Lower leg skin (tissue), 4 donors: ENCODE measurements at places on chromosomes 1 and 21.

DNA sequence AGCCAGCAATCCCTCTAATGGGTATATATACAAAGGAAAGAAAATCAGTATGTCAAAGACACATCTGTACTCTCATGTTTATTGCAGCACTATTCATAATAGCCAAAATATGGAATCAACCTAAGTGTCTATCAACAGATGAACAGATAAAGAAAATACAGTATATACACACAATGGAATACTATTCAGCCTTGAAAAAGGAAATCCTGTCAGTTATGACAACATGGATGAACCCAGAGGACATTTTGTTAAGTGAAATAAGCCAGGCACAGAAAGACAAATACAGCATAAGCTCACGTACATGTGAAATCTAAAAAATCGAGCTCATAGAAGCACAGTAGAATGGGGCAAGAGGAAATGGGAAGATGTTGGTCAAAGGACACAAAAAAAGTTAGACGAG, 69.1 kb downstream of the WARS2 start:
- no peak for DNase-seq

DNA sequence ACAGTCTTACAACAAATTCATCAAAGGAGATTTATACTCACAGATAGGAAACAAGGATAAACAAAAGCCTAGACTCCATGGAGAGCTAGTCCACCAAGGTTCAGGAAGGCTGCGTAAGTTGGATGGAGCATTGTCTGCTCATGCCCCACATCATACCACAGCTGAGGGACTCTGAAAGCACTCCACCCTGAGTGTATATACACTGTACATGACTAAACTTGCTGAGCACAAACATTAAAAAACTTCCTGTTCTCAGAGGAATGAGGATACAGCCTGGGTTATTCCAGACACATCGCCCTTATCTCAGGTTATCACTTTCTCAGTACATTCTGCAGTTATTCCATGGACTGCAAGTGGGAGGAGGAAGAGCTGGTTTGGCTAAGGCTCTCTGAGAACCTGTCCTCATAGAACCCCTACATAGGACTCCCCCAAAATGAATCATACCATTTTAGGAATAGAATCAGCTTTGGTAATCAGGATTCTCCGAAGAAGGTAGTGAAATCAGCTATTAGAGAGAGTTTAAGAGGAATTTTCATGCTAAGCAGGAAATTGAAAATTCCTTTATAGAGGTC, 58.0 kb upstream of the PRMT6 start:
- peak; percentile 28 for DNase-seq

GRCh38 chr1:26554781-26555180, 25.2 kb downstream of the RPS6KA1 start:
- no peak for DNase-seq

- no peak for DNase-seq
Observed at GRCh38 chr1:163308811-163309210, 12.9 kb upstream of the NUF2 start.

GRCh38 chr21:14982336-14982735, 82.5 kb downstream of the NRIP1 start:
- no peak for DNase-seq

DNA sequence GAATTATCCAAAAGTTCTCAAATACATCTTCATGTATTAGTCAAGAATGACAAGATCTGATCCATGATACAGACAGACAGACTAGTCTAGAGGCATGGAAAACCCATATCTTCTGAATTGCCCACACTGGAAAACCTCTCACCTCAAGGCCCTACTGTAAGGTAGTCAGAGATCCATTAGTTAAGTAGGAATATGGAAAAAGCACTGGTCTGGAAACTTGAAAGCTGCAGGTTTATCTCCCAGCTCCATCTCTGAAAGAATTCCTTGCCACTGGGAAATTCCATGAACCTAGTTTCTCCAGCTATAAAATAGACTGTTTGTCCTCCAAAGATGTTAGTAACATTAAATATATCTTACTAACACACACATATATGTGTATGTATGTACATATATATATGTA, 169.2 kb downstream of the AKT3 start:
- DNase-seq: no peak

GRCh38 chr1:167638064-167638463, 8.0 kb downstream of the RCSD1 start:
- no peak for DNase-seq

DNA sequence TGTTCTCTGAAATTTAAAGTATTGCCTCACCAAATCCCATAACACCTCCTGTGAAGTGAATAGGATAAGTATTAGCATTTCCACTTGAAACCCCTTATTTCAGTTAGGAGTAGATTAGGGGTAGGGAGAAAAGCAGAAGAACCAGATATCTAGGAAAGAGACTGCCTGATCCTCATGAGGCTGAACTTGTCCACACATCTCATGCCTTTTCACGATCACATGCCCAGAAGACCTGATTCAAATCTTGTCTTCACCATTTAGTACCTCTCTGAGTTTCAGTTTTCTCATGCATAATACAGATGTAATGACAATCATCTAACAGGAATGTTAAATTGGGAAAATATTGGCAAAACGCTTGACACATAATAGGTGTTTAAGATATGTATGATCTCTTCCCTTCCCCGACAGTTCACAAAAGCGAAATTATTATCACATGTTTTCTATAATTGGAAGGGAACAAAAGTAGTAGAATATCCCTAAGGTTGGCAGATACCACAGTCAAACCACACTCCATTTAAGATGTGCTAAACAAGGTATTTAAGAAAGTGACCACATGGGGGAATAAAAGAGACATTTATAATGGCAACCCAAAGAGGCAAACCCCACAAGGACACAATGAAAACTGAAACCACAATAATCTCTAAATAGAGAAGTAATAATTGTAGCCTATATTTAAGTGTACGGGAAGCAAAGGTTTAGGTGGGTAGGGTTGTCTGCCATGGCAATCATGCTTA, 25.2 kb downstream of the GFI1 start:
- DNase-seq: no peak

GRCh38 chr1:56133522-56134472, 445.6 kb downstream of the PLPP3 start:
- DNase-seq: no peak

- DNase-seq: no peak
Observed at GRCh38 chr1:22860414-22860800, 112.3 kb downstream of the LACTBL1 start.

GRCh38 chr21:28196981-28197380, 795.7 kb downstream of the LTN1 start:
- no peak for DNase-seq

GRCh38 chr1:2135441-2135841, 59.1 kb downstream of the FAAP20 start:
- peak; percentile 46 for DNase-seq

GRCh38 chr1:155996166-155996565, 17.8 kb upstream of the ARHGEF2 start:
- DNase-seq: no peak

- DNase-seq: no peak
Observed at GRCh38 chr1:42260376-42261070, 74.5 kb downstream of the FOXJ3 start.

DNA sequence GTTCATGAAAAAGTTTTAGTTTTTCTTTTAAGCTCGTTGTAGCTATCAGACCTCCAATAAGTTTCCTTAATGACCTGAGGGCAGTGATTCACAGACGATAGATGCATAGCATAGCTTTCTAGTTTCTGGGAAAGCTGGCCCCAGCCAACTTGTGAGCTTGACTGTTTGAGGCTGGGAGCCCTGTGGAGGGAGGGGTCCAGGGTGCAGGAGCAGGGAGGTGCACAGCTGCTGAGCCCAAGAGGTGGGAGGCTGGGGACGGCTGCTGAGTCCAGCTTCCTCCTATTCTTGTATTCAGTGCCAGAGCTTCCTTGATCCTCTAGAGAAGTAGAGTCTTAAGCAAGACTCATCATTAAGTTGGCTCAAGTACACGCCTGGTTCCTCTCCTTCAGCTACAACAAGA, 11.0 kb upstream of the AVPR1B start:
- DNase-seq: no peak

GRCh38 chr1:19922015-19922688, 1.3 kb downstream of the PLA2G2E start:
- no peak for DNase-seq

- DNase-seq: no peak
Observed at GRCh38 chr1:82520611-82521010, 719.9 kb downstream of the ADGRL2 start.

DNA sequence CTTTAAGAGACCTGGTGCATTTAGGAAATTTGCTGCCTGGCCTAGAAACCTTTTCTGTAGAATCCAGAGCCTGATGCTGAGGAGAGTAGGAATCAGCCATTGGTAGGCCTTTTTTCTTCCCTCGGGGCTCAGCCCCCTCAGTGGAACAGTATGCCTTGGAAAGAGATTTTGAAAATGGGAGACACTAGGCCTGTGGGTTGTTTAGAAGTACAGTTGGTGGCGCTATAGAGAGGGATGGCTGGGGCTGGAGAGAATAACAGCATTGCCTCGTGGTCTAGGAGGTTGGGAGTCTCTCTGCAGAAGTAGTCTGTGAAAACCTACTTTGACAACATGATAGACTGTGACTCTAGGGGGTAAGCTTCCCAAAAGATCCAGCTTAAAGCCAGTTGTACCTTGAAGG, 8.2 kb downstream of the KIF2C start:
- DNase-seq: no peak

GRCh38 chr1:230661976-230662375, 19.7 kb downstream of the COG2 start:
- no peak for DNase-seq
